A549 treated with ZK216348 at 1 μM for 4 hours (cell line): ENCODE measurements at places on chromosomes 11 and 22. TPM values are rescaled to one million over a fixed set of nuclear protein-coding genes. Genes with fewer than 3 reads are reported as not detected.

The CASP12 gene
- total RNA-seq, result not detected in 5 replicates

The BRSK2 gene
- total RNA-seq, result 6.5 to 7.9 TPM (median 6.9 TPM) in 5 replicates

The ARVCF gene
- total RNA-seq, result 0.91 to 3.0 TPM (median 2.4 TPM) in 5 replicates

The PRR33 gene
- not detected in 5 replicates for total RNA-seq

The OR52E6 gene
- total RNA-seq, result not detected in 5 replicates

The GANAB gene
- total RNA-seq, result 200 to 293 TPM (median 267 TPM) in 5 replicates

The HEPACAM gene
- total RNA-seq, result not detected in 5 replicates

The TMPRSS6 gene
- total RNA-seq, result not detected in 5 replicates

The MAP6 gene
- total RNA-seq, result 1.8 to 2.1 TPM (median 1.9 TPM) in 5 replicates

The OR51E2 gene
- total RNA-seq, result not detected in 5 replicates

The EHF gene
- 0.36 to 1.3 TPM (median 0.95 TPM) in 5 replicates for total RNA-seq

The TRIM49 gene
- total RNA-seq, result not detected in 5 replicates

The MYRF gene
- 11.2 to 24.6 TPM (median 20.8 TPM) in 5 replicates for total RNA-seq

The KRTAP5-11 gene
- not detected in 5 replicates for total RNA-seq

The ANGPTL5 gene
- 0.13 TPM in 1 of 5 replicates, not detected in the others for total RNA-seq

The MISFA gene
- total RNA-seq, result 2.2 to 4.8 TPM (median 2.4 TPM) in 5 replicates

The SMCO4 gene
- 16.7 to 22.2 TPM (median 19.7 TPM) in 5 replicates for total RNA-seq

The SCGB2A2 gene
- total RNA-seq, result not detected in 5 replicates

The FAM180B gene
- 0.33 TPM in 1 of 5 replicates, not detected in the others for total RNA-seq

The FUT4 gene
- total RNA-seq, result 2.0 to 3.2 TPM (median 2.7 TPM) in 5 replicates

The TRPM5 gene
- total RNA-seq, result not detected in 5 replicates

The CSF2RB gene
- not detected in 5 replicates for total RNA-seq

The OR56A1 gene
- total RNA-seq, result not detected in 5 replicates

The JOSD1 gene
- 27.4 to 34.4 TPM (median 32.0 TPM) in 5 replicates for total RNA-seq

The OR2D2 gene
- total RNA-seq, result not detected in 5 replicates

The CRACR2B gene
- total RNA-seq, result 2.9 to 5.2 TPM (median 4.7 TPM) in 5 replicates

The MMP10 gene
- 0.70 to 1.5 TPM (median 0.94 TPM) in 5 replicates for total RNA-seq

The PNPLA5 gene
- total RNA-seq, result not detected in 5 replicates

The C11orf86 gene
- 34.6 to 89.6 TPM (median 68.0 TPM) in 5 replicates for total RNA-seq
